ENCODE measurements at places on chromosomes 4 and X. TPM values are rescaled to one million over a fixed set of nuclear protein-coding genes. Genes with fewer than 3 reads are reported as not detected.

Gene GATA1
- 0.23 TPM for total RNA-seq

Gene NXF2
- total RNA-seq = not detected

Gene CXorf58
- 0.41 TPM for total RNA-seq

Gene DOK7
- 2.4 TPM for total RNA-seq

Gene FREM3
- not detected for total RNA-seq

Gene BLOC1S4
- 10.7 TPM for total RNA-seq

Gene NKX1-1
- total RNA-seq = not detected

All from Panc1 (cell line).